LoVo (cell line): ENCODE measurements at places on chromosomes 11 and 22.

DNA sequence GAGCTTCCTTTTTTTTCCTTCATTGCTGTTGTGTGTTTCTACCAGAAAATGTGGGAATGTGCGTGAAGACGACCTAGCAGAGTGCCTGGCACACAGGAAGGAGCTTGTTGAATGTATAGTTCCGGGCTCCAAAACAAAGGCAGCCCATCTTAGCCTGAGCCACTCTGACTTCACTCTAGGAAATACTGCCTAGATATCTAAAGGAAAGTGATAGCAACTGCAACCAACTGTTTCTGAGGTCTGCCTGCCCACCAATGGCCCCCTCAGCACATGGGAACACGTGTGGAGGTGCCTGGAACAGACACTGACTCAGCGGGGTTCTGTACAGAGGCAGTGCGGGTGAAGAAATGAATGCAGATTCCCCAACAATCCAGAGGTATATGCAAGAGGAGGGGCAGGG, 14.7 kb upstream of the XBP1 start:
- no peak for DNase-seq

DNA sequence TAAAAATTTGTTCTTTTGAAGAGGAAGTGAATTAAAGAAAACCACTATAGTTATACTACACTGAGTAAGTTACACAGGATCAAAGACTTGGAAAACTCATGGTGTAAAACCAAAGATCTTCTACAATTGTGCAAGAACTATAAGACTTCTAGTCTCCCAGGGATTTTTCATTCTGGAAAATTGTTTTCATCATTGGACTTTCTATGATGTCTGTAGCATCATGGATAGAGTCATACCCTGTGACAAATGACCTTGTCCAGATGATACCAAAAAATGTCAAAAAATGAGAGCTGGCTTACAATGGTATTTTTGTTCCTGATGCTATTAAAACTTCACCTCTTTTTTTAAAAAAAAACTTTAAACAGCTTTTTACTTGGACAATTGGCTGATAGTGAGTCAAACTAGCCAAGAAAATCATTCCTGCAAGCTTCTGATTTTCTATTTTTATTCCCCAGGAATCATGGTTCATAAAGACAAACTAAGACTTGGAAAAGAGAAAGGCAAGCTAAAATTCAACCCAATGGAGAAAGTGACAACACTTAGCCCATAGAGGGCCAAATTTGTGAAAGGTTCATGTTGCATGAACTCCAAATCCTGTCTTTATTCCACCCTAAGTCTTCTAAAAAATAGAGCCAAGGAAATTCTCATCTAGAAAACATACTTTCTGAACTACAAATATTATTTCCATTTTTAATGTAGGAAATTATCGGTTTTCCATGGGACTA, 30.7 kb downstream of the ME3 start:
- no peak for DNase-seq

GRCh38 chr22:38083931-38084631, at the start of gene SLC16A8:
SLC16A8 (minus strand) TSS chr22:38084184; CDS start chr22:38082873, 1,311 bp downstream.
- no peak for DNase-seq

DNA sequence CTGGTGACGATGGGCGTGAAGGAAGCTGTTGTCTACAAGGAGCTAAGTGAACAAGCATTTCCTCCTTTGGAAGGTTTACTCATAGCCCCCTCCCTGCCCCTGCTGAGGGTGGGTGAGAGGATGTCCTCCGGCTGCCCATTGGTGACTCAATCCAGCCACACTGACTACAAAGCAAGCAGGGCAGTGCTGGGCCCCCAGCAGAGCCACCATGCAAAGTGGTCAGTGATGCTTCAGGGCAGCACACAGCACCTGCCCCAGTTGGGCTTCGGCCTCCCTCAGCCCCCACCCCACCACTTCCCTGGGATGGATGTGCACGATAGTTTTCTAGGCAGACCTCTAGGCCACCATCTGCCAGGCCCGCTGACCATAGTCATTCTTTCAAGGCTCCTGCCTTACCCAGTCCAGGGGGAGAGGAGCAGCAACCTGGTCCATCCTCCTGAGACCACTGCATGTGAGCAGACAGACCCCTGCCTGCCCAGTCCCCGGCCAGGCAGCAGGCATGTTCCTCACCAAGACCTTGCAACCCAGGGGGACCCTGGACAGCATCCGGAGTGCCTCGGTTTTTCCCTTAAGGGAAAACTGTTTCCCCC, 125.1 kb downstream of the BCR start:
- DNase-seq: no peak

DNA sequence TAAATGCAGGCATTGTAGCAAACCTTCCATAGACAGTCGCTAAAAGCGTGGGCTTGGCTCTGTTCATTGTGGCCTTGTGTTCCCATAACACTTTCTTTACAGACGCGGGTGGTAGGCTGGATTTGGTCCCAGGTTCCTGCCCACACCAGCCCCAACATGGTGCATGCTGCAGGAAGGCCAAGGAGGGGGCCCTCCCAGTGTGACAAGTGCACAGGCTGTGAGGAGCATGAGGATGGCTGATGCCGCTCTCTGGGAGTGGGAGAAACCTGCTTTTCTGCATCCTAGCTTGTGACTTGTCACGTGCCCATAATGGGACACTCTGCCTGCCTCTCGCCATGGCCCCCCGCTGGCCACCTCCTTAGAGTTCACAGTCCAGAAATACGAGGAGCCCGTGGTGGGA, 161.8 kb upstream of the B3GAT1 start:
- DNase-seq: no peak

- no peak for DNase-seq
Observed at GRCh38 chr11:1708716-1709115, 11.7 kb downstream of the KRTAP5-6 start.

- DNase-seq: no peak
Observed at GRCh38 chr11:93958991-93959390, 62.2 kb upstream of the HEPHL1 start.

DNA sequence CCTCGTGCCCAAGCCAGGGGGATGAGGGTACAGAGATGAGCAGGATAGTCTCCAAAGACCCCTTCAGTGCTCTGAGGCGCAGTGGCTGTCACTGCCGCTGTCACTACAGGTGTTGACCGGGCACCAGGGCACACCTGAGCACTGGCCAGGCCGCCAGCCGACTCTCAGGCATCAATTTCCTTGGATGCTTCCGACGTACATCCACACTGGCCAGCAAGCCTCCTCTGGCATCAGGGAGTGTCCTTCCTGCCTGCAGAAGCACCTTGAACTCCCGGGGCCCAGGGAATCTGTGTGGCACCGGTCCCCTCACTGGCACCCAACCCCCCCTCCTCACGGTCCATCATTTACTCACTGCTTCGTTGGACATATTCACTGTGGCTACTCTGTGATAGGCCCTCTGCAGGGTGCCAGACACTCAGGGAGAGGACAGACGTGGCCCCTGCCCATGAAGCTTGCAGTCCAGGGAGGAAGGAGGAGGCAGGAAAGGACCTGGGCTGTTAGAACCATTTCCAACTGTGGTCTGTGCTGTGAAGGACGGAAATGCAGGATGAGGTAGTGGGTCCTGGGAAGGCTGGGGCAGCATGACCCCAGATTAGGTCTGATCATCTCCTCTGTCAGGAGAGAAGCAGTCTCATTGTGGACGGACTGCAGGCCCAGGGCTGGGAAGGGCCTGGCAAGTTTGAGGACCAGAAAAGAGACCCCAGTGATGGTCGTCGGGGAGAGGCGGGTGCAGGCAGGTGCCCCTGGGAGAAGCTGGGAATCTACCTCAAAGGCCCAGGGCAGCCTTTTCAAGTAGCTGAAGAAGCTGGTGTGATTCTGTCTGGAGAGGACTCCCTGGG, 46.3 kb upstream of the ANO1 start:
- DNase-seq: no peak

DNA sequence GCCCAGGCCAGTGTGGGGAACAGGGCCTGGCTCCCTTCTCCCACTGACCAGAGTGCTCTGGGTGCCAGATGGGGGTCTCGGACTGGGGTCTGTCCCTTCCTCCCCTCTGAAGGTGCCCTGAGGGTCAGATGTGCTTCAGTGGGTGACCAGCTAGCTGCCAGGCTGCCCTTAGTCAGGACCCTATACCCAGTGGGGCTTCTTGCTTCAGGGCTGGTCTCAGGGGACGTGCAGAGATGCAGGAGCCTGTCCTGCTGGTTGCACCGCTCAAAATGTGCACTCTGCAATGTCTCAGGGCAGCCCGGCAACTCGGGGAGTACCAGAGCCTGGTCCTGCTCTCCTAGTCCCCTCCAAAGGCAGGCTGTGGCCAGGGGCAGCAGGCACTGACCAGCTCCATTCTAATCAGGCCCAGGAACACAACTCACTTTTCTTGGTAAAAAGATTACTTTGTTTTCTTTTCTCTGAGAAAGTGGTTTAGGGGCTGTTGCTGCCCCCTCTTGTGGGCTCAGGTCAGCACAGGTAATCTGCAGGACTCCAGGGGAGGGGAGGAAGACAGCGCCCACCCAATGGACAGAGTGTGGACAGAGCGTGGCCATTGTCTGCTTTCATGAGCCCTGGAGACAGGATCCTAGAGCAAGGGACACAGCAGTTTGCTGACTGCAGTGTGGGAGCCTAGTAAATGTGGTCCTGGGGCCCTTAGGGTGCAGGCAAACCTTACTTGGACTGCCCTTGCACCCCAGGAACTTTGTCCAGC, 80.9 kb downstream of the MED15 start:
- DNase-seq: no peak

- no peak for DNase-seq
Observed at GRCh38 chr11:61645179-61645868, 34.9 kb upstream of the DAGLA start.

- no peak for DNase-seq
Observed at GRCh38 chr22:24474649-24475255, 20.4 kb upstream of the UPB1 start.

- no peak for DNase-seq
Observed at GRCh38 chr11:59175091-59175501, 3.2 kb downstream of the DTX4 start.

DNA sequence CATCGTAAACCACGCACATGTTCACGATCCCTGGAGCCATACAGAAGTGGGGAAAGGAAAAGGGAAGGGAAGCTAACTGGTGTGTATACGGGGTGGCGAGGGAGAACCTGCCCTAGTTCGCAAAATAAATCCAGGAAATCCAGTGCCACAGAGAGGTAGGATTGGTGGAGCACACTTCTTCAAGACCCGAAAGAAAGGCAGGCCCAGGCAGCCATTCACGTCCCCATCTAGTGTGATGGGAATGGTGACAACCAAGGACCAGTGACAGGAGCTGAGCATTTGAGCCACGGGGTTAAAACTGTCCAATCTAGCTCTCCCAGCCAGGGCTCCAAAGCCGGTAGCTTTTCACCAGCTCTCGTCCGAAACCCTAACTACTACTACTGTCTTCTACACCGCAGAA, 53.7 kb downstream of the IGSF9B start:
- DNase-seq: no peak

DNA sequence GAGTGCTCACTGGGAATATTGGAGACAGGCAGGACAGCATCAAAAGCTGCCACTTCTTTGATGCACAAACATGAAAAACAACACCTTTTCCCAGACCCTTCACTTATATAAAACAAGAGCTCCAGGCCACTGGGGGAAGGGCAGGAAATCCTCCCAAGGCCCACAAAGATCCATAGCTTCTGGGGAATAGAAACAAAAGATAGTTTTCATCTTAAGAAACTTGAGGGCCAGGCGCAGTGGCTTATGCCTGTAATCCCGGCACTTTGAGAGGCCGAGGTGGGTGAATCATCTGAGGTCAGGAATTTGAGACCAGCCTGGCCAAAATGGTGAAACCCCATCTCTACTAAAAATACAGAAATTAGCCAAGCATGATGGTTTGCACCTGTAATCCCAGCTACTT, 15.3 kb downstream of the RTL6 start:
- no peak for DNase-seq

DNA sequence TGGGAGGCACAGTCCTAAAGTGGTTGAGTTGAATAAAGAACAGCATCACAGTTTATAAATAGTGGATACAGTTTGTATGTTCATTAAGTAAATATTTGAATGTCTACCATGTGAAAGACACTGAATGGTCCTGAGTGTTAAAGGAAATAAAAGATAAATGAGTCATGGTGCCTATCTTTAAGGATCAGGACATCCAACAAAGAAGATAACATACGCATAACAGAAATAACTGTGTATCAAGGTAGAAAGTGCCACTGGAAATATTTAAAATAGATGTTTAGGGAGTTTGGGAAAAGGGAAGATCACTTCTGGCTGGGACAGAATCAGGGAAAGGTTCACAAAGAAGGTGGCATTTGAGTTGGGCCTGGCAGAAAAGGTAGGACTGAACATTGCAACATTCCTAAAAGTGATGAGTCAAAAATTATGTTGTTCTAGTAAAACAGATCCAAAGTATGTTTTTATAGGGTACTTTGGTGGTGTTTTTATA, 41.5 kb downstream of the CSTPP1 start:
- DNase-seq: peak; percentile 9

GRCh38 chr11:35064114-35064800, 74.7 kb upstream of the CD44 start:
- DNase-seq: no peak

- no peak for DNase-seq
Observed at GRCh38 chr22:49149721-49150608, 677.7 kb downstream of the BRD1 start.

DNA sequence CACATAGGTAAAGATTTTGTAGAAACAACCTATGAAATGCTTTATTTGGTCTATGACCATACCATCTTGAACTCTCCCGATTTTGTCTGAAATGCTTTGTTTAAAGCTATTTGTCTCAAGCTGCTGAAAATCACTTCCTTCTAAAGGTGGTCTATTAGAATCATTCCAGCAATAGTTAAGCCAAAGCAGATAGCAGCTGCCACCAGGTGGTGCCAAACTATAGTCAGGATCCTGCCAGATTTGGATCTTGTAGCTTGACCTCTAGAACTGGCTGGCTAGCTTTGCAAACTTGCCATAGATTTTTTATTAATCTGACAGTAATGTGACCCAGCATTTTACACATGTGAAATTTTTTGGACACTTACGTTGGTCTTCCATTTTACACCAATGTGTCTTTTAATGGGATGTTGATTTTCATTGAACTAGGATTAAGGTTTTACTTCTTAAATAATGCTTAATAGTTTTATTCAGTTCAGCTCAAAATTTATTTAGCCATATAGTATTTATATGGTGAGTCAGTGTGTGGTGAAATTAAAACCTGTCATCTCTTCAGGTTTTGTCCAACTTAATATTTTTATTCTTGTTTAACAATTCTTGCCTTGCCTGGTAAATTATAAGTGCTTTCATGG, 19.7 kb downstream of the CTR9 start:
- DNase-seq: peak; percentile 27

GRCh38 chr11:115871161-115871760, 367.0 kb upstream of the CADM1 start:
- DNase-seq: no peak

GRCh38 chr11:92886243-92886905, 83.1 kb upstream of the MTNR1B start:
- peak; percentile 23 for DNase-seq

DNA sequence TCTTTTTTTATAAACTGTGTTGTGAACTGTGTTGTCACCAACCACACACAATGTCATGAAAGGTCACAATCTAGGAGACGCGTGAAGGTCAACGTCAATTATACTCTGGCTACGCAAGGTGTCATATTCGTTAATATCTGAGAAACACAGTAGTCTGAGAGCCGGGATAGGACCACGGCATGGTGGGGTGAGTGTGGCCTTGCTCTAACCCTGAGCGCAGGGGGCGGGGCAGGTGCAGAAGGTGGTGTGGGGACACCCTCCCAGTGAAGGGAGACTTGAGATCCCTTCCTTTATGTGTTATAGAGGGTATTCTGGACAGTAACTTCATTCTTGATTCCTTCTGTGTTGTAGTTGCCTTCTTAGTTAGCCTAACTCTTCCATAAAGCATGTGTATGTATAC, 883.0 kb downstream of the OPCML start:
- DNase-seq: no peak

- no peak for DNase-seq
Observed at GRCh38 chr22:28034760-28035401, 115.8 kb upstream of the PITPNB start.

- DNase-seq: no peak
Observed at GRCh38 chr11:125284245-125284850, 119.8 kb downstream of the PKNOX2 start.
